ENCODE measurements at places on chromosomes 3 and 15.

DNA sequence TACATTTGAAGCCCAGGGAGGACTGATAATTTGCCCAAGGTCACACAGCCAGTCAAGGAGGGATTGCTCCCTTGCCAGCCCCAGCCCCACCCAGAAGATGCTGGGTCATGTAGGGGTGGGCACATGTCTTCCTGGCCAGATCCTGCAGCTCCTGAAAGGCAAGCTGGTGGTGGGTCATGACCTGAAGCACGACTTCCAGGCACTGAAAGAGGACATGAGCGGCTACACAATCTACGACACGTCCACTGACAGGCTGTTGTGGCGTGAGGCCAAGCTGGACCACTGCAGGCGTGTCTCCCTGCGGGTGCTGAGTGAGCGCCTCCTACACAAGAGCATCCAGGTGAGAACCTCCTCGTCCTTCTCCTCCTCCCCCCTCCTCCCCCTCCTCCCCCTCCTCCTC, 13.2 kb downstream of the ISG20 start:
- no peak for DNase-seq

DNA sequence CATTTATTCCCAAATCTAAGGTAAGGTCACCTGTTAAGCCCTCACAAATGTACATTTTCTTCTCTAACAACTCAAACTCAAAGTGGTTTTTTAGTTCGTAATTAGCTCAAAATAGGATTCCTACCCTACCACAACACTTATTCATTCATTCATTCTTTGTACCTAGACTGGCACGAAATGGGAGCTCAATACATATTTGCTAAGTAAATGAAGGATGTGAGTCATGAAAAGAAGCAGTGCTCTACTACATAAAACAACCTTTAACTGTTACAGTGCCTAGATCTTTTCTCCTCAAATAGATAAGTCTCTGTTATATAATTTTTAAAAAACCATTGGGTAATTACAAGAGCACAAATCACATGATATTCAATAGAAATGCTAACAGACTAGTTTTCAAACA, 13.1 kb downstream of the RSL24D1 start:
- no peak for DNase-seq

DNA sequence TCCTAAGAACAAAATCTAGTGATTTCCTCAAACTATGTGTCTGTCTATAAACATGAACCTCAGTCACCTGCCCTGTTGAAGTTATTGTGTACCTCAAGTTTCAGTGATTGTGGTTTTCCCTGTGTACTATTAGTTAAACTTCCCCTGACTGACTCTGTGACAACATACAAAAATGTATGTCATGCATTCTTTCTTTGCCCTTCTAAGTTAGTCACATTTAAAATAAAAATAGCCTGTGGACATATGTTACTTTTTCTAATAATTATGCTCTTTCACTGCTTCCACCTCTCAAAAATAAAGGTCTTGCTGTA, 29.8 kb downstream of the EPHA6 start:
- no peak for DNase-seq

- no peak for DNase-seq
Observed at GRCh38 chr3:169581633-169582032, 81.9 kb downstream of the MECOM start.

- DNase-seq: no peak
Observed at GRCh38 chr15:77059786-77060361, 11.0 kb downstream of the TSPAN3 start.

DNA sequence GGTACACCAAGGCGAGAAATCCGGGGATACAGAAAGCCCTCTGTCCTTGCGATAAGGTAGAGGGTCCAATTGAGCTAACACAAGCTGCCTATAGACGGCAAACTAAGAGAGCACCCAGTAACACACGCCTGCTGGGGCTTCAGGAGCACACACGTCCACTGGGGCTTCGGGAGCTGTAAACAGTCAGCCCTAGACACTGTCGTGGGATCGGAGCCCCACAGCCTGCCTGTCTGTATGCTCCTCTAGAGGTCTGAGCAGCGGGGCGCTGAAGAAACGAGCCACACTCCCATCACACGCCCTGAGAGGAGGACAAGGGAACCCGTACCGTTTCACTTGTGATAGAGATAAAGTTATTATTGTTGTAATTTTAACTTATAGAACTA, 486 bp downstream of the SAMMSON start:
- no peak for DNase-seq

DNA sequence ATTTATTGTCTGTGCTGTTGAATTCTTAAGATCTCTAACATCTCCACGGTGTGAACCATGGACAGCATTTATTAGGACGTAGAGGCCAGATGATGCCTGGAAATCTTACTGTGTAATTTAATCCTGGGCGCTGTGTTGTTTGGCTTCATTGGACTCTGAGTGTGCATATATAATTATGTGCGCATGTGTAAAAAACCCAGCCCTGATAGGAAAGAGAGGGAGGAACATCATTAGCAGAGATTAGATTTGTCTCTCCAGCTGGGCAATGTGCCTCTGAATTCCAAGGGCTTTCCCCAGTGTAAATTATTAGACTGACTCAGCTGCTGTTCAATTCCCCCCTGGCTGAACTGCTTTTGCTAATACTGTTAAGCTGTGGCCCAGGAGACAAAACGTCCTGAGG, 39.6 kb downstream of the MAP3K13 start:
- no peak for DNase-seq

- DNase-seq: no peak
Observed at GRCh38 chr3:60475096-60475495, 776.2 kb downstream of the FHIT start.

GRCh38 chr3:194306771-194307640, 44.1 kb downstream of the CPN2 start:
- DNase-seq: no peak

DNA sequence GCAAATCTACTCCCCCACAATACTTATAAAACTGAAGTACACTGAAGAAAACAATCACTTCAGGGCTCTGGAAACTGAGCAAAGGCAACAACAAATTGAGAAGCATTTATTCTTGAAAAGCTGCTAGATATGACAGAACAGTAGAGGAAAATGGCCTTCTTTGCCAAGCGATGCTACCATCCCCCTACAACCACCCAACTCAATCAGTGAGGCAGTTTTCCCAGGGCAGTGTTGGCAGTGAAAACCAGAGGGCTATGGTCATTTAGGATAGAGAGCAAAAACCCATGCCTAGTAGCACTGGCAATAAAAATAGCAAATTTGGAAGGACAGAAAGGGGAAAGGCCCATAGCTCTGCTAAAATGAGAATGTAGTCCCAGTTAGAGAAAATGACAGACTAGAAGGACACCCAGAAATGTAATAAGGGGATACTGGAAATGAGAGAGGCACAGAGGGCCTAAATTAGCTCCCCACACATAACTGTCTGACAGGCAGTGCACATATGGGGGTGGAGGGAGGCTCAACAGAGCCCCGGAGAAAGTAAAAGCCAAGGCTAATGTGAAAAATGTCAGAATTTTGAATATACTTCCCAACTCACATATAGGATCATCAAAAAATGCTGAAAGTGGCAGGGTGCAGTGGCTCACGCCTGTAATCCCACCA, 143.5 kb downstream of the GSK3B start:
- no peak for DNase-seq

DNA sequence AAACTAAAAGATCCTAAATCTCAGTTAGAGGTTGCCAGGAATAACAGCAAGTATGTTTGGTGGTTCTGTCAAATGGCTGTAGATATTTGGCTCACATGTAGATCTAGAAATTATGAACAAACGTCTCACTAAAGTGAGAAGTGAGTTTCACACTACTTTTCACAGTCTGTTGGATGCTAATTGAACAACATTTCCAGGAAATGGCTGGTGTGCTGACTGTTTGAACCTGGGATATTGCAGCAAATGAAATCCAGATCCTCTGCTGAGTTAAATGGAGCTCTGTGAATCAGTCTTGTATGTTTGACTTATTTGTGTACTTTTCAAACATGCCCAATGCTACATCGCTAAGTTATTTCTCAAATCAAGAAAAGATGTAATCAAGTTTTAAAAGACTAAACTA, 21.3 kb upstream of the RSL24D1 start:
- no peak for DNase-seq

DNA sequence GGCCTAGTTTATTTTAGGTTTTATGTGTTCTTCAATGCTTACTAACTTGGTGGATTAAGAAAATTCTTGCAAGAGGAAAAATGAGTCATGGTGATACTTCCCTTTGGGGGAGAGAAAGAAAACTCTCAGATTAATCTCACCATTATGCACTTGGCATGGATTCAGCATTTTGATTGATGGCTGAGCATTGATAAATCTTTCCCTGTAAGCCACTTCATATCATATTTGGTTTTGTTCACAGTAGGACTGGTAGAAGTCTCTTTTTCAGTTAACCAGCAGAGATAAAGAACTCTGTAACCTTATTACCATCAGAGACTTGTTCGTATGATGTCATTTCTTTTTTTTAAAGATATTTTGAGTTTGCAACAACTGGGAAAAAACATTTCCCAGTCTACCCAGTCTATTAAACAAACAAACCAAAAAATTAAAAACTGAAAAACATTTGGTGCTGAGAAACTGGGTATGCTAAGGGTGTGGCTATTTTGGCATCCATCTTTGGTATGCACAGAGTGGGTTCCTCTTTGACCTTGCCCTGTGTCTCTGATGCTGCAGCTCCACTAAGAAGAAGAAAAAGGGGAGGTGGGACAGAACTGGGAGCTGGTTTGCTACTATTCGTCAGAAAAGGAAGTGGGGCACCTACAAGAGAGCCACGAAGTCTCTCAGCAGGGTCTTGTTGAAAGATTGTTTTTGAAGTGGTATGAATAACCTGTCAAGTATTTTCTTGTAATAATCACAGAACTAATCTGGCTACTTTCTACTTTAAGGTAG, 17.2 kb downstream of the TMOD3 start:
- DNase-seq: no peak

DNA sequence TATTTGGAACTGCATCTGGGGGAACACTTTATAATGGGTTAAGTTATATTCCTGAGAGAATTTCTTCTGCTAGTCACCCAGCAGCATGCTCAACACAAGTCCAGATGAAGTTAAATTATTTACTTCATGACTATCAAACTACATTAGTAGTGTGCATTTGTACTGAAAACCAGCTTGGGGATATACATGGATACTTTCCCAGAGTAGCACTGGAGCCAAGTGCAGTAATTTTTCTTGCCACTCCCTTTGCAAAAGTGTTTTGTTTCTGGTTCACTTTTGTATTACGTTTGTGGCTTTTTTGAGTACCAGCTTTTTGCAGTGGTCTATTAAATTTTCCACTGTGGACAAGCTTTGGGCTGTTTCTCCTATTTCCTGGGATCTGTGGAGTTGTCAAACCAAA, 243.0 kb downstream of the AGBL1 start:
- no peak for DNase-seq
